ENCODE measurements at places on chromosomes 5 and 9.

DNA sequence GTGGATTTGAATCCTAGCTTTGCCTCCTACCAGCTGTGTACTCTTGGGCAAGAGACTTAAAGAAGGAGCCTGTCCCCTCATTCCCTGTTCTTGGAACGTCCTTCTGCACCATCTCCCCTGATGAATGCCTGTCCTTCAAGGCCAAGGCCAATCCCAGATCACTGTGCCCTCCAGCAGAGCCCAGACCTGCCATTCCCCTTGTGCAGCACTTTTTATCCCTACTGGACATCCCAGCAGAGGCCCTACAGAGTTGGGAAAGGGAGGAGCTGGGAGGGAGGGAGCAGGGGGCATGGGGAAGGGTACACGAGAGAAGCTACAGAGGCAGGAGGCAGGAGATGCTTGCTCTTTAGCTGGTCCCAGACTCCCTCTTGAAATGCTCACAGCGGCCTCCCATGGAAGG is 223.9 kb downstream of the PBX3 start:
- no peak for DNase-seq

DNA sequence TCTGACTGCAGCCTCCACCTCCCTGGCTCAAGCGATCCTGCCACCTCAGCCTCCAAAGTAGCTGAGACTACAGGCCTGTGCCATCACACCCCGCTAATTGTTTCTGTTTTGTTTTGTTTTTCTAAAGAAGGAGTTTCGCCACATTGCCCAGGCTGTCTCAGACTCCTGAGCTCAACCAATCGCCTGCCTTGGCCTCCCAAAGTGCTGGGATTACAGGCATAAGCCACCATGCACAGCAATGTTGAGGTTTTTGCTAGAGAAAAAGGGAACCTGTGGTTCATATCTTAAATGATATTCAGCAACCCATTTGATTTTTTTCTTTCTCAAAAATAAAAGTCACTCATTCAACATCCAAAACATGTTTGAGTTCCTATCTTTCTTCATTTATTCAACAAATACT is 20.4 kb upstream of the DELE1 start:
- no peak for DNase-seq

DNA sequence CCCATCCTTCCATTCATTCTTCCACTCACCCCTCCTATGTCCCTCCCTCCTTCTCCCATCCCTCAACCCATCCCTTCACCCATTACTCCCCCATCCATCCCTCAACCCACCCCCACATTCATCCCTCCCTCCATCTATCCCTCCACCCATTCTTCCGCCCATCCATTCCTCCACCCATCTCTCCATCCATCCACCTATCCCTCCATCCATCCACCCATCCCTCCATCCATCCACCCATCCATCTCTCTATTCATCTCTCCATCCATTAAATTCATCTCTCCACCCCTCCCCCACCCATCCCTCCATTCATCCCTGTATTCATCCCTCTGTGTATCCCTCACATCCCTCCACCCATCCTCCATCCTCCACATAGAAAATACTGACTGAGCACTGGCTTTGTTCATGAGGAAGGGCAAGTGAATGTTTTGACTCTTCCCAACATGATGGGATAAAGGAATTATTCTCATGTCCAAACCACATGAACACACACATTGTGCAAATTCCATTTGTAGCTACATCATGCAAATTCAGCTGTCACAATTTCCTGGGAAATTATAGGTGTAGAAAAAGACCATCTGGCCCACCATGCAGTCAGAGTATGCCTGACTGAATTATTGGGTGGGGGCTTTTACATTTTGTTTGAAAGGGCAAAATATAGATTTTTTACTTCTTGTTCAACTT is 6.9 kb upstream of the VAV2 start:
- DNase-seq = no peak

DNA sequence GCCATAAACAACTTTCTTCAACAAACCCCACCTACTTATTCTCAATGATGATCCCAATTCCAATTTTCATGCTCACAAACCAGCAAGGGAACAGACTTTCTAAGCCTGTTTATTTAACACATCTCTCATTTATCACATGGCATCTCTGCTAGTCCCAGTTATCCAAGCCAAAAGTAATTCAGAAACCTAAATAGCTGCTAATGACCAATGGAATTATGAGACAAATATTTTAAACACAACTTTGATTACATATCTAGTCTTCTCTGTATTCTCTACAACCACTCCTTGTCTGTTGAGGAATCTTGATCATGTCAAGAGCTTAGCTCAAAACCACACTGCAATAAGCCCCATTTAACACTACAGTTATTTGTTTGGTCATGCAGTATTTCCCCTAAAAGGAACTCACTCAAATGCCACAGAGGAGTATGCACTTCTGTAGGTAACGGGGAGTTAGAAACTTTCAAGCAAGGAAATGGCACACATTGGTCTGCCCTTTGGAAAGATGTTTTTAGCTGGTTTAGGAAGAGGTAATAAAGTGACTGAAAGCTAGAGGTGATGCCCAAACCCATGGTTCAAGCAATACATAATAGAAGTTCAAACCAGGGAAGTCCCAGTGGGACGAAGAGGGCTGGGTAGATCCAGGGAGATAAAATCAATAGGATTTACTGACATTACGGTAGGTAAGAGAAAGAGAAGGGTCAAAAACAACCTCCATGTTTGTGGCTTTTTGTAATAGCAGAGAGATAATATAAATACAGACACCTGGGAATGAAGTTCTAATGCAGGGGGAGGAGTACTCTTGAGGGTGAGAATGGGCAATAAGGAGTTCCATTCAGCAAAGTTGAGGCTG is 42.1 kb upstream of the HTR4 start:
- no peak for DNase-seq

- DNase-seq = no peak
Measured at GRCh38 chr9:38066914-38067858, 1.8 kb downstream of the SHB start.

DNA sequence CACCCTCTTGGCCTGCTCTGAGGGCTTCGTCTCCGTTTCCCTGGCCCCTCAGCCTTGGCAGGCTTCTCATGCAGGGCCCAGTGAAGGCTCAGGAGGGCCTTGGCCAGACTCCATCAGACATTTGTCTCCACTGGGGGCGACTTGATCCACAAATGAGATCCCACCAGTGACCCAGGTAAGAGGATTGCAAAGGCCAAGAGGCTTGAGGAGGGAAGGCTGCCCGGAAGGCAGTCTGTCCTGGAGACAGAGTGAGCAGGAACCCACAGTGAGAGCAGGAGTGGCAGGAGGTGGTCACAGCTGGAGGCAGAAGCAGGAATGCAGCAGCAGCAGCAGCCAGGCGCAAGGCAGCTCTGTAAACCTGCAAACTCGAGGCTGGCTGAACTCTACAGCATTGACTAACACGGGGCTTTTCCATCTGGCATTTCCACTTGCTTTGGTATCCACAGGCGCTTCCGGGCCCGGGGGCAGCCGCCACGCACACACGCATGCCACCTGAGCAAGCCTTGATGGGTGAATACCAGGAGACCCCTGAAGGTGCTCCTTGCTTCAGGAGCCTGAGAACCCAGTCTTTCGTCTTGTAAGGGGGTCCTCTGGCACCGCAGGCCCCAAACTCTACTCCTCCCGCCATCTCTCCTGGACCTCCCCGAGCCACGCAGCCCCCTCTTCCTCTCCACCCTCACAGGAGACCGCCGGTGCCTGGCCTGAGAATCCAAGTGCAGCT is 14.7 kb downstream of the MGAT1 start:
- DNase-seq = no peak

GRCh38 chr5:108672639-108673038 is 75.1 kb upstream of the FER start:
- DNase-seq = no peak

GRCh38 chr5:79787448-79787847 is 97.8 kb downstream of the CMYA5 start:
- no peak for DNase-seq

DNA sequence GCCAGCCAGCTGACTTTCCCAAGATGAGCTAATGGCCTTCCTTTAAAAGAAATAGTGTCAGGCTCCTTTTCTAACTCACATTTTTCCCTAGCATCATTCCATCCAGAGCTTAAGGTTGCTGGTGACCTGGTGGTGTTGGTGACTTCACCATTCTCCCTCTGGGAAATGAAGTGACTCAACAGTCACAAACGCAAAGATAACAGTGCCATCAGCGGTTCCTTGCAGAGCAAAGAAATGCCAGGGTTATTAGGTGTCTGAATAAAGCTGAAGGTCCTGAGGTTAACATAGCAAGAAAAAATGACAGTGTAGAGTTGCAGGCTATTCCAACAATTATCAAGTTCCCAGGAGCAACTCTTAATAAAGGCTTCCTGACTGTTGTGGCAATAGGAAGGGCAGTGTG is 111.8 kb upstream of the SLC44A1 start:
- no peak for DNase-seq

DNA sequence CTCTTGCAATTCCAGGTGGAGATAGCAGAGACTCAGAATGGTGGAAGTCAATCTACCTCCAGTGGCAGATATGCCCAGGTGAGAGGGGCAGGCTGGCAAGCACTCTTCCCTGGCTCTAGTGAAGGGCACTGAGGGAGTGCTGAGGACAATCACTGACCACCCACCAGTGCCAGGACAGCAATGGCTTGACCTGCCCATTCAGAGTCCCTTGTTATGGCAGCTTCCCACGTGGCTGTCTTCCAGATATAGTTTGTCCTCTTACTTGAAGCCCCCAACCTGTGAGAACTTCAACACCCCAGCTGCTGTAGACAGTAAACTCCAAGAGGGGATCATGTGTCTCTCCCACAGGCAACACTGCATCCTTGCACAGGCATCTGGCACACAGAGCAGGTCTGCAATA is 104.7 kb downstream of the LHFPL2 start:
- no peak for DNase-seq

- DNase-seq = no peak
Measured at GRCh38 chr5:150023136-150023535, 22.6 kb downstream of the HMGXB3 start.

- DNase-seq = no peak
Measured at GRCh38 chr5:5141625-5142525, 1.7 kb downstream of the ADAMTS16 start.

DNA sequence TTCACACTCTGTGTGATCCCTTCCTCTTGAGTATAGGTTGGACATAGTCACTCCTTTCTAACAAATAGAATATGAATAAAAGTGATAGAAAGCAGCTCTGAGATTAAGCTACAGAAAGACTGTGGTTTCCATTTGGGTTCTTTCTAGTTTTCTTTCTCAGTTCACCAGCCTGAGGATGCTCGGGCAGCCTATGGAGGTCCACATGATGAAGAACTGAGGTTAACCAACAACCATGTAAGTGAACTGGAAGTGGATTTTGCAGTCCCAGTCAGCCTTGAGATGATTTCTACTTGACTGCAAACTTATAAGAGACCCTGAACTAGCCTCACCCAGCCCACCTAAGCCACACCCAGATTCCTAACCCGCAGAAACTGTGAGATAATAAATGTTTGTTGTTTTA is 10.1 kb upstream of the FOXE1 start:
- DNase-seq = no peak

DNA sequence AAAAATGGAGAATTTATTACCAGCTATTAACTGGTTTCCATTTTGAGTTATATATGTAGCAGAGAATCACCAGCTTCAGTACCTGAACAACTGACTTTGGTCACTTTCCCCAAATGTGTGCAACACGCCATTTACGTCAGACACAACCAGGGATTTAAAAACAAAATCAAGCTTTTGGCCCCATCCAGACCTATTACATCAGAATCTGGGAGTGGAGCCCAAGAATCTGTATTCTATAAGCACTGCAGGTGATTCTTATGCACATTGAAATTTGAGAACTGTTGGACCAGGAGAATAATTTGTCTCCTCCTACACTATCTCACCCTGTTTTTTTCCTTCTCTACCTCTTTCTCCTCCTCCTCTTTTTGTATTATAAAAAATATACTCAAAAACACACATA is 295.9 kb downstream of the PRELID2 start:
- DNase-seq = no peak

- no peak for DNase-seq
Measured at GRCh38 chr9:37151812-37152211, 31.4 kb downstream of the ZCCHC7 start.

All from stimulated activated CD8-positive, alpha-beta memory T cell treated with anti-CD3 and anti-CD28 coated beads, Interleukin-15, amount 100 ng/mL, for 48 hours (primary cell).